NCI-H69 (cell line): ENCODE measurements at places on chromosomes 16 and 17.

DNA sequence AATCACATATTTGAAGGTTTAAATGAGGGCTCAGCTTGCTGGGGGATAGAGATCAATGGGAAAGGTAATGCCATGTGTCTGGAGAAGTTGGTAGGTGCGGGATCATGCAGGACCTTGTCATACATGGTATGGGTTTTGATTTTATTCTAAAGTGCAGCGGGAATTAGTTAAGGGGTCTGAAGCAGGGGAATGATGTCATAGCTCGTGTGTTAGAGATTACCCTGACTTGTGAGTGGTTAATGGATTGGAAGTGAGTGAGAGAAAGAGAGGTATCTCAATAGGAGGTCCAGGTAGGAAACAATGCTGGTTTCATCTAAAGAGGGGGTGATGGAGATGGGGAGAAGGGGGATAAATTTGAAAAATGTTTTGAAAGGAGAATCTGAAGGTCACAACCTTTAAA lies 280.0 kb downstream of the SHISA9 start:
- no peak for DNase-seq

GRCh38 chr16:87040169-87041117 lies 276.7 kb downstream of the C16orf95 start:
- DNase-seq = no peak

DNA sequence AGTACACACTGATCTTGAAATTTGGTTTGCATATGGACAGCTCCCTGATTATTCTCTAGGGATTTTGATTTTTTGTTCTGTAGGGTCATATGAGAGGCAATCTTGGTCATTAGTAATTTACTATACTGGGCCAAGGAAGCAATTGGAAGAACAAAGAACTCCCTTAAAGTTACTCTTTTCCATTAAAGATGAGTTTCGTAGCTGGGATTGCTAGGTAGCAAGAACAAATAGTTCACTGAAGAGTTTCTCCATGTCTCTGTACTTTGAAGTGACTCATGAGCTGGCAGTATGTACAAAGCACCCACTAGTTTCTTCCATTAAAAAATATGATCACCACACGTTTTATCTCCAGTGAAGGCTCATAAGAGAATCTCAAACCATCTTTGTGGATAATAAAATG lies 6.2 kb upstream of the BCAS3 start:
- DNase-seq = no peak

GRCh38 chr16:57668630-57669475 lies 747 bp downstream of the ADGRG3 start:
- DNase-seq = no peak
